Ammon's horn (tissue), 1 donor: ENCODE measurements at places on chromosomes 11 and 22.
A peak's percentile ranks its signal among the peaks of the same experiment; 100 is the strongest.

GRCh38 chr11:100942016-100942415 lies 187.6 kb downstream of the PGR start:
- no peak for DNase-seq

GRCh38 chr22:22754961-22755777 lies 110.8 kb downstream of the GGTLC2 start:
- no peak for DNase-seq

DNA sequence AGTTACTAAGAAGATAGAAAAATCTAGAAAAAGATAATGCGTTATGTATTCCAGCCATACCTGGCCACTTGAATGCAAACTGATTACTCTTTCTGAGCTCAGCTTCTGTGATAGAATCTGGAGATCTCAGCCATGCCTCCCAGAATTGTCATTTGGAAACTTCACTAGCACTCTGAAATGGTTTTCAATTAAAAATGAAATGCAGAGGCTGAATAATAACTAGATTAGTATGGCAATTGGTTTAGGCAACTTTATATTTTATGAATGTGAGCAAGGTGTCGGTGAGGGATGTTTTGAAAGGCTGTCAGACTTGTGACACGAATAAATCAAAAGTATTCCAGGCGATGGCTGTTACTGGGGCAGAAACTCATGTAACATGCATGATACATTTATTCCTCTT lies 128.8 kb upstream of the SORL1-AS1 start:
- DNase-seq = no peak

DNA sequence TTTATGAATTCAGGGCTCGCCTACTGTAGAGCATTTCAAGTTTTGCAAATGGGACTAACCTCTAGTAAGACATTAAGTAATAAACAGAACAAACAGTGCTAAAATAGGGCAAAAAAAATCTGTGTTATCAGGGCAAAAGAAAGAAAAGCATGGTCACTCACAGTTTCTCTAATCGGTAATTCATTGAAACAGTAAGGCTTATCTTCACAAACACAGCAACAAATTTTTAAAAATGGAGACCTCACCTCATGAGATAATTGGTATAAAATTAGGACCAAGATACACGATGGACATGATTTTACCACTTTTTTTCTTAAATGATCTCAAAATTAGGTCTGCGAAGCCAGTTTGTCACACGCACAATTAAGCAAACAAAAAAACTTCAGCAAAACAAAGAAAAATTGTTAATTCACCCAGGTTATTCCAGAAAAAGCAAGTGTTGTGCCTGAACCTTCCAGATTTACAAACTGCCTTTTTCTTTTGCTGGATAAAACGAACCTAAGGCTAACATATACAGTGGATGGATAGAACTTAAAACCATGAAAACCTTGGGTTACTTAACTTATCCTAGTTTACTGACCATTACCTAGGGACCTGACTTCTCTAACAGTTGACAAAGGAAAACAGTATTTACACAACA lies 1.4 kb downstream of the TMEM123 start:
- no peak for DNase-seq

- no peak for DNase-seq
These were observed 4.1 kb downstream of the CCDC188 start for GRCh38 chr22:20146777-20147176.

DNA sequence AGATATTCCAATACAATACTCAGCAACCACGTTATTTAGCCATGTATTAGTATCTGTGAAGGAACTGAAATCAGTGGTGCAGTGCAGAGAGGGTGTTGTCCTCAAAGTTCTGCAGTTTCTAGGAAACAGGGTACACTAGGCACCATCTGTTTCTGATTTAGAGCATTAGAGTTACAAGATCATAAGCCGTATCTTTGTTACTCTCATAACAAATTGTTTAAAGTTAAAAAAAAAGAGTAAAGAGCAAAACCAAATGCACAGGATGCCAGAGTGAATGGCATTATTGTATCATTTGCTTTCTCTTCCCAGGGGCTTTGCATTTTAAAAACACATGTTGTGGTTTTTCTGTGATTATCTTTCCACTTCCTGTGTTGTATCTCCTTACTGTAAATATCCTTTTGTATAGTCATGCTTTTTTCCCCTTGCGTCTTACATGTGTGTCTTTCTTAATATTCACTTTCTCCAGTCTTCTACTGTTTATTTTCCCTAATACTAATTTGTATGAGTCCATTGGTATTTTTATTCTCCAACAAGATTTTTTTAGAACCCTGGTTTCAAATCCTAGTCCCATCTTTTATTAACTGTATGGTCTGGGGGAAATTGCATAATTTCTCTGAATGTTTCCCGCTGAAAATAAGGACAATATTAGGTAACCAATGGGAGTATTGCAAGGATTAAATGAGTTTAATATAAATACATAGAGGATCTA lies 15.2 kb upstream of the NUP160 start:
- peak; percentile 51 for DNase-seq

DNA sequence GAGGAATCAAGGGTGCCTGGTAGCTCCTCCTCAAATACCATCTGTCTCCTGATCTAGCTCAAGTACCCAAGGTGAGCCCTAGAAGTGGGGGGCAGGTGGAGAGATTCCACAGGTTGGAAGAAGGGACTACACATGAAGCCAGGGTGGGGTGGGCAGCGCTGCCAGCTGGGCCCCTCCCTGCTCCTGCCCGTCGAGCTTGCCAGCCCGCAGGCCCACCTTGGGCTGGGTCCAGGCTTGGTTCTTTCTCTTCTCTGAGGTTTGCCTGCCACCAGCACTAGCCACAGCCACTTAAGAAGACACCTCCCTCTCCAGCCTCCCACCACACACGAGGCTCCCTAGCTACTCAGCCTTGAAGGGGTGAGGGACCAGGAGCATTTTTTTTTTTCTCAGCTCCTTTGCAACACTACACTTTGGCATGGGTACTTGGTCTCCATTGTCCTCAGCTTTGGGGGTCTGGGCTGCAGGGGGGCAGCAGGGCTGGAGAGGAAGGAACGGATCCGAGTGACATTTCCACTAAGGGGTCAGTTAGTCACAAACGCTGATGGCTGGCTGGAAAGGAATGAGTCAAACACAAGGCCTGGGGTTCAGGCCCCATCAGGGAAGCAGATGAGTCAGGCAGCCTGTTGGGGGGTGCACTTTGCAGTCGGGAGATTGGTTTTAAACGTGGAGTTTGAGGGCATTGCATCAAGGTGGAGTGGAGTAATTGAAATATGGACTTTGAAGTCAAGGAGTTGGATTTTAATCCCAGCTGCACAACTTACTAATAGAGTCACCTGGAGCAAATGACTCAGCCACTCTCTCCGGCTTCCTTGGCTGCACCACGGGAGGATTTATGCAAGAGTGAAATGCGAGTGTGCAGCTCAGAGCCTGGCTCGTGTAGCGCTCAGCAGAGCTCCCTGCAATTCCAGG lies 7.4 kb upstream of the NPTXR start:
- no peak for DNase-seq

DNA sequence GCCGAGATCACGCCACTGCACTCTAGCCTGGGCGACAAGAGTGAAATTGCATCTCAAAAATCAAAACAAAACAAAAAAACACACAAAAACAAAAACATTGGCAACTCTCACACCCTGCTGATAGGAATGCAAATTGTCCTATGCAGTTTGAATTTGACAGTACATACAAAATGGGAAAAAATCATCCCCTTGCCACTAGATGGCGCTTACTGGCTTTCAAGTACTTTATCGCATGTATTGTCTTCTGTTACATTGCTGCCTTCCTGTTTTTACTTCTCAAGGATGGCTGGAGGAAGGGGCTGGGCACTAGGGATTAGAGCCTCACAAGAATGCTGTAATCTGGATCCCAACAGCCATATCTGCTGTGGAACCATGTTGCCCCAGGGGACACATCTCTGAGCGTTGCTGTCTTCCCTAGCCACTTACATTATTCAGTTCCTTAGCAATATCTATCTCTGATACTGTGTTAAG lies 59.4 kb upstream of the A4GALT start:
- peak; percentile 92 for DNase-seq

- no peak for DNase-seq
These were observed 47.0 kb downstream of the YAP1 start for GRCh38 chr11:102157219-102157618.

DNA sequence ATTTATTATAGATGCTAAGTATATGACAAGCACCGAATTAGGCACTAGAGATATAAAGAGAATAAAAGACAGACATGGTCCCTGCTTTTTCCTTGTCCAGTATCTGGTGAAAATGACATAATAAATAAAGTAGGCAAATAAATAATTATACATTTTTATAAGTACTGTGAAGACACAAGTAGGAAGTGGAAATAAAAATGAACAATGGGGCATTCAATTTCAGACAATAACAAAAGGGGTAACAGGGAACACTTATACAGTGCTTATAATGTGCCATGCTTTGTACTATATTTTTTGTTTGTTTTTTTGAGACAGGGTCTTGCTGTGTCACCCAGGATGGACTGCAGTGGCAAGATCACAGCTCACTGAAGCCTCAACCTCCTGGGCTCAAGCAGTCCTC lies 4.3 kb downstream of the KBTBD3 start:
- no peak for DNase-seq
